ENCODE measurements at places on chromosomes 12 and 14.
A peak's percentile ranks its signal among the peaks of the same experiment; 100 is the strongest.

DNA sequence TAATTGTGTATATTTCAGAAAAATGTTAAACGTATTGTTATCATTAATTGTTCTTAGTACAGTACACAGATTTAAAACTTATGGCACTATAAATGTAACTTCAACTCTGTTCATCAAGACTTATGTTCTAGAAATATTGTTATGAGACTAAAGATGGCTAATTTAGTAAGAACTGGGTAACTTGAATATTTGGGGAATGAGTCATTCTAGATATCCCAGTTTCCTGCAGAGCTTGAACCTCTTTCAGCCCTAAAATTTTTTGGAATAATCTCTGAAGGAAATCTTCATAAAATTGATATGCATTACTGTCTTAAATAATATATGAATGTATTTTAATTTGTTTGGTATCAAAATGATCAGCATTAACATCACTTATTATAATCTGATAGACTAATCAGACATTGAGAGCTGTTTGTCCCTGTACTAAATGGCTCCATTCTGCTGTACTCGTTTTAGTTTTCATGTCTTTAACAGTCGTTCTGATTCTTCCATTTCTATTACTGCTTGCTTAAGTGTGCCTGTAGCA, 87.1 kb downstream of the VEZT start:
- DNase-seq: no peak

DNA sequence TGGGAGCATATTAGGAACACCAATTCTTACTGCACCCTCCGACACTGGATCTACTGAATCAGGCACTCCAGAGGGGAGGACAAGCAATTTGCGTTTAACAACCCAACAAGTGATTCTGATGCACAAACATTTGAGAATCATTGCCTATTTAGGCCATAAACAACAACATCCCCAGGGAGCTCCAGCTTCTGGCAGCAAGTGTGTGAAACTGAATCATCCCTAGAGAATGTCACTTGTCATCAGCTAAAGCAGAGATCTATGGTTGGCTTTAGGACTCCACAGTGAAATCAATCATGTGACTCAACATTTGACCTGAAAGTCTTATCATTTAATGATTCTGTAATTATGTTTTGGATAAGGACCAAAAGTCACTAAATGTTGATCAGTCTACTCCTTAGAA, 505.0 kb upstream of the FLRT2 start:
- DNase-seq: no peak

DNA sequence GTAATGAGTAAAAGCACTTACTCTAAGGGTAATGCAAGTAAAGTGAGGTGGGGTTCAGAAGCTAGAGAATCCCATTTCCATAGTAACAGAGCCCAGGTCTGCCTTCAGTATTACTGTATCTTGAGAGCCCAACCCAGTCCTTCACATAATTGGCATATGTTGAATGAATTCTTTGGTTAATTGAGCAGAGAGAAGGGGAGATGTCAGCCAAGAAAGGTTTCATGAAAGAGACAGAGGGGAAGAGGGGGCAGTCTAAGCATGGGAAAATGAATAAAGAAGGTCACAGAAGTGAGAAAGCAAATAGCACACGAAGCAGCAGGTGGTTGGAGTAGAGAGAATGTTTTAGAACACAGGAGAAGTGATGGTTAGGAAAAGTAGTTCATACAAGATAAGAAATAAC, 371.1 kb downstream of the SEC23A start:
- no peak for DNase-seq

- DNase-seq: peak; percentile 98
Measured at GRCh38 chr14:99683619-99684409, at the start of gene CYP46A1. Gene CYP46A1 (plus strand): TSS chr14:99684298. CDS start chr14:99684418, 120 bp downstream.

Measured in activated gamma-delta T cell (primary cell).